ENCODE measurements at places on chromosomes 7 and 10.

DNA sequence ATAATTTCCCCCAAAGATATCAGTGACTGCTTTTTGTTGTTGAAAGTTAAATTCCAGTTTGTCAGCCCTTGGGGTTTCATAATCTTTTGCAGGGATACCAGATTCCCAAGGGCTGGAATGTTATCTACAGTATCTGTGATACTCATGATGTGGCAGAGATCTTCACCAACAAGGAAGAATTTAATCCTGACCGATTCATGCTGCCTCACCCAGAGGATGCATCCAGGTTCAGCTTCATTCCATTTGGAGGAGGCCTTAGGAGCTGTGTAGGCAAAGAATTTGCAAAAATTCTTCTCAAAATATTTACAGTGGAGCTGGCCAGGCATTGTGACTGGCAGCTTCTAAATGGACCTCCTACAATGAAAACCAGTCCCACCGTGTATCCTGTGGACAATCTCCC, 3.2 kb downstream of the CYP26A1 start:
- no peak for DNase-seq

GRCh38 chr7:140604760-140605159, 35.9 kb downstream of the DENND2A start:
- DNase-seq = no peak

DNA sequence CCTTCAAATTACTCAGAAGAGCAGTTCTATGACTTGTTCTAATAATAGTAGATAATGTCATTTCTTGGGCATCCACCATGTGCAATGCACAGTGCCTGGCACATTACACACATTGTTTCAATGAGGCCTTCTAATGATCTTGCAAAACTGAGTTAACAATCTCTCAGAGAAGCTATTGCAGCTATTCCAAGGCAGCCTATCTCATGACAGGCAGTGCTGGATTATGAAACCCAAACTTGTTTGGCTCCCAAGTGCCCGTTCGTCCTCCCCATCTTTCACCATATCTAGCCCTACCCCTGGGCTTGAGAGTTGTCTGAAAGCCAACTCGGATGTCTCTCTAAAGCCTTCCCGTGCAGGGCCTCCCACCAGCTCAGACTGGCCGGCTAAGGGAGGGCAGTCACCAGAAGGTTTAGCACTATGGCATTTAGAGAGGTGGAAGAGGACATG, 405.1 kb downstream of the PLXNA4 start:
- DNase-seq = no peak

GRCh38 chr10:15684768-15685167, 35.0 kb downstream of the ITGA8 start:
- no peak for DNase-seq

DNA sequence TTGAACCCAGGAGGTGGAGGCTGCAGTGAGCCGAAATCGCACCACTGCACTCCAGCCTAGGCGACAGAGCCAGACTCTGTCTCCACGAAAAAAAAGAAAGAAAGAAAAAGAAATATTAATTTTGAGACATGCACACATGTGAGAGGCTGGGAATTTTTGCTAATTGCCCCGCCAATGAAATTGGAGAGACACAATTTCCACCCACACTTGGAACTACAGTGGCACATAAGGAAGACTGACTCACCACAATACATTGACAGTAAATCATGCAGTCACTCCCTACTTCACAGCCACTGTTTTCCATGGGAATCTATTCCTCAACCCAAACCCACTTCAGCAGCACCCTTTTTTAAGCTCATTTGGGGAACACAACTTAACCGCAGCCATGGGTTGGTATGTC, 139.7 kb downstream of the CALN1 start:
- DNase-seq = no peak

DNA sequence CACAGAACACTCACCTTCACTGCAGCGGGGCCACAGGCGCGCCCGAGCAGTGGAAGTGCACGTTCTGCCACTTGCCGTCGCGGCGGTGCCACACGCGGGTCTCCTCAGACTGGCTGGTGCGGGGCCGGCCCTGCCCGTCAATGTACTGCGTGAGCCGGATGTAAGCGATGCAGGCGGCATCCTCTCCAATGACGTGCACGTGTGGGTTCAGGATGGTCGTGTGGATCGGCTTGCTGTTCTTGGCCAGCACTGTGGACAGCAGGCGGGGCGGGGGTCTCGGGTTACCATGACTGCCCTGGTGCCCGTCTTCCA, 19.2 kb downstream of the YKT6 start:
- DNase-seq = no peak

DNA sequence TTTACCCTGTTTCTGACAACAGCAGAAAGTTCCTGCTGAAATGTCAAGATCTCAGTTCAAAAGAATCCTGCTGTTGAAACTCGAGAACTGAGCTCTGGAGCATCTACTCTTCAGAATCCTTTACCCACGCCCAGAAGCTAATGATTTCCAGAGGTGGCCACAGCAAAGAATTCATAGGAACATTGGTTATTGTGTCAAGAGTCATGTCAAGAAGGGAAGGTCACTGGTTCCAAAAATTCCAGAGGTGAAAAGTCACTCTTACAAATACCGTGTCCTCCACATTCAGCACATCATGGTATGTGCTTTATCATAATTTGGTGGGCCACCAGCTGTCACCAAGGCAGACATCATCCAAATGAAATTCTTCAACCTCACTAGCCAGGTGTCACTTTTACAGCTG, 394.4 kb upstream of the NPVF start:
- no peak for DNase-seq

GRCh38 chr7:124701955-124702354, 63.6 kb downstream of the GPR37 start:
- no peak for DNase-seq

GRCh38 chr10:19817231-19817933, 1.1 kb downstream of the PLXDC2 start:
- no peak for DNase-seq

GRCh38 chr7:152617056-152617455, 58.9 kb downstream of the XRCC2 start:
- no peak for DNase-seq

- no peak for DNase-seq
Measured at GRCh38 chr7:105024734-105025133, 10.7 kb downstream of the KMT2E start.

- no peak for DNase-seq
Measured at GRCh38 chr7:14123923-14124322, 134.5 kb upstream of the ETV1 start.

- DNase-seq = no peak
Measured at GRCh38 chr7:33529070-33529469, 376.3 kb upstream of the BMPER start.

DNA sequence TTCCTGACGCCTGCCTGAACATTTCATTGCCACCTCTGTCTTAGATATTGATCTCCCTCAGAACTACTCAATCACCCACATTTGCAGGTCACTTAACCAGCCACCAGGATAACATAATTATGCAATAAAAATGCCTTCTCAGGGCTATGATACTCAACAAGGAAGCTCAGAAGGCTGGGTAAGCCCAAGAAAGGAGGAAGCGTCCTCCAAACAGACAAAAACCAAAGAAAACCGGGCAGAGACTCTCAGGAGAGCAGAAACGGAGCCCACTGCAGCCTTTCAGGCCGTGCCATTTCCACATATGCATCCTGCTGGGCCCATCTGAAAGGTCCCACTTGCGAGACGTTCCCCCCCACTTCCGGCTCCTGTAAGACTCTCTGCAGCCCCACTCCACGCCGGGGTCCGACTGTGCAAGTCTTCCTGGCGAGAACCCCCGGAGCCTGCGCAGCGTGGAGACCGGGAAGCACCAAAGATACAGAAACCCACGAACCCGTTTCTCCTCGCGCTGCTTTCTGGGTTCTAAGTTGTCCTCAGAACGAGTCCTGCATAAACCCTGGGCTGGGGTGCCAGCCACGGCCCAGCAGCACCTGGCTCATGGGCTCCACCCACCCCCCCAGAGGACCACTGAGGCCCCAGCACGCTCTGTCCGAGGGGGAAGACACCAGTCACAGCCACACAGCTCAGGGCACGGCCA, 83.7 kb downstream of the DIP2C start:
- no peak for DNase-seq

DNA sequence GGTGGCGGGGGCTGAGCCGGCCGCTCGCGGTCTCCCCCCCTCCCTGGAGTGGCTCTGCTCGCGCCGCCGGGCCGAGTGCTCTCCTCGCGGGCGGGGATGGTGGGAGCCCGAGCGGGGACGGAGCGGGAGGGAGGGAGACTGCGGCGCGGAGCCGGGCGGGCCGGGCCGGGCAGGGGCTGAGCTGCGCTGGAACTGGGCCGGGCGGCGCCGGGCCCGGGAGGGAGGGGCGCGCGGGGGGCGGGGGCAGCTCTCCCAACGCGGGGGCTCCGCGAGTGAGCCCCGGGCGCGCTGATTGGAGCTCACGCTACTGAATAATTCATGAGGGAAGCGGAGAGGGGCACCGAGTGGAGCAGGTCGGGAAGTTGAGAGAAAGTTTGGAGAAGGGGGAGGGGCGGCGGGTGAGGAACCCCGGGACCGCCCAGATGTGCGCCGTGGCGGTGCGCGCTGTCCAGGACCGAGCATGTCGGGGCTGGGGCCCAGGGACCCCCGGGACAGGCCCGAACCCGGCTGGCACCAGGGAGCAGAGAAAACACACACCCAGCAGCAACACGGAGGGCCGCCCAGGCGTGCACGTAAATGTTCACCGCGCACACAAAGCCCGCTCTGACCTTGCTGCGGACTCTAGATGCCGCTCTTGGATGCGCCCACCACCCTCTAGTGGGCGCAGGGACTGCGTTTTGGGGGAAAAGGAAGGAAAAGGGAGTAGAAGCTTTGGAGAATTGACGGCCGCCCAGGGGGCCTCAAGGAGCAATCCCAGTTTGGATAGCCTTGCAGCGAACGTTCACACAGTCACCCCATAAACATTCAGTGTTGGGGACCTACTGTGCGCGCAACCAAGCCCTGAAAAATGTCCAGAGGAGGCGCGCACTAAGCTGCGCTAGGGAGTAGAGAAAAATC, at the start of gene EPHB4:
Gene EPHB4, minus strand, starts transcription at position 194 of the 897 bp plus-strand sequence. CDS start 493 bp downstream, outside the sequence.
- DNase-seq = peak; percentile 21

GRCh38 chr10:10403762-10404161, 613.9 kb upstream of the CELF2 start:
- no peak for DNase-seq

DNA sequence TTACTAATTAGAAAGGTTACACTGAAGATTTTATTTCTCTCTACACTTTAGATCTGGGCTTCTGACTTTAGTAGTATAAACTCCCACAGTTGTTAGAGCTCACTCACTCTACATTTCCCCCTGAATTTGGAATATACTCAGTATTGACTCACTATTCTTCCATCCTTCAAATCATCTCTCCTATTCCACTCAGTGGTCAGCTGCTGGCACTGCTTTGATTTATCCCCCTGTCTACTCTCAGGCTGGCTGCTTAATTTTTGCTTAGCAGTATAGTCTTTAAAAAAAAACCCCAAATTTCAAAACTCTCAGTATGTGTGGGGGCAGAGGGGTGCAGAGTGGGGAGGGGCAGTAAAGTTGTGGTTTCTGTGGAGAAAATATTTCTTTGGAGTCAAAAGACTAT, 68.9 kb downstream of the CDK6 start:
- DNase-seq = no peak

DNA sequence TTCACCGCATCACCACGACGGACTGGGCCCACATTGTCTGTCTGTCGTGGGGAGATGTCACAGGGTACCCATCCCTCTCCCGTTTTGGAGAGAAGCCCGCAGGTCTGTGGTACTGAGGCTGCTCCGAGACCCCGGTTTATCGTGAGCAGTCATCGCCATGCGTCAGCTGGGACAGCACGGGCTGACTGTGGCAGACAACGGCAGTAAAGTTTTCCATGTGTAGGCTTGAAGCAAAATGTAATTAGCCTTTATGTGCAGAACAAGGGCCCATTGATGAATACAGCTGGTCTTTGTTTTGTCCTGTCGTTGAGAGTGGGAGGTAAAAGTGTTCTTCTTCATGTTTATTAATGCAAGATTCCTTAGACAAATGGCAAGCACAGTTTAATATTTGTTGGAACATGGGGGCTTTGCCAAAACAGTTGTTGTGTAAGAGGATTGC, 167.4 kb upstream of the SH2B2 start:
- no peak for DNase-seq

GRCh38 chr7:22193450-22193983, 163.4 kb downstream of the RAPGEF5 start:
- DNase-seq = no peak

DNA sequence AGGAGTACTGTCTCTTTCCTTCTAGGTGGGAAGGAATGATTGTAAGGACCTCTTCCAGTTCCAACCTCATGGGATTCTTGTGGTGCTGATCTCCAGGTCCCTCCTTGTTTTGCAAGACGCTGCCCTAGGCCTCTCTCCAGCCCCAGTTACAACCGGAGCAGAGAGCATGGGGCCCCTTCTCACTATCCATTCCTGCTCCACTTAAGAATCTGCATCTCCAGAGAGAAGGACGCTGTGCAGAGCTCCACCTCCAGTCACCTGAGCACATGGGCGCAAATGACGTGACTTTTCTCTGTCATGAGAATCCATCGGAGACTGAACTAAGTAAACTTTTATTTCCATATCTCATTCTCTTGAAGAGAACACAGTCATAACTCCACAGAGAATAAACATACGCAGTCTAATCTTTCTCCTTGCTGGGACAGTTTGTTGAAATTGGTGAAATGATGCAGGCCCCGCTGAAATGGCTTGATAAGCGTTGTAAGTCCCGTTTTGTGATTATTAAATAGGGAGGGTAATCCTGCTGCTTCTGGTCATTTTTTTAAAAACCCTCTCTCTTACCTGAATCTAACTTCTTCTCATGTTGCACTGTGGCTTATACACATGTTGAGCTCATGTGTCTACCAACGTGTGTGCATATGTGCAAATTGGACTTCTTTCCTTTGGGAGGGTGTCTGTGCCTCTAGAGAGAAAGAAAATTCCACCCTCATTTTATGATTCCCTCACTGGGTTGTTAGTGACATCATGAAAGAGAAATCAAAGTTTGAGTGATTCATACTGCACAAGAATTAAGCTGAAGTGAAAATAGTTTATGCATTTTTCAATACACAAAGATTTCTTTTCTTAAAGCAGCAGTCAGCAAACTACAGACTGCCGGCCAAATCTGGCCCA, 133.2 kb upstream of the TBX20 start:
- no peak for DNase-seq

DNA sequence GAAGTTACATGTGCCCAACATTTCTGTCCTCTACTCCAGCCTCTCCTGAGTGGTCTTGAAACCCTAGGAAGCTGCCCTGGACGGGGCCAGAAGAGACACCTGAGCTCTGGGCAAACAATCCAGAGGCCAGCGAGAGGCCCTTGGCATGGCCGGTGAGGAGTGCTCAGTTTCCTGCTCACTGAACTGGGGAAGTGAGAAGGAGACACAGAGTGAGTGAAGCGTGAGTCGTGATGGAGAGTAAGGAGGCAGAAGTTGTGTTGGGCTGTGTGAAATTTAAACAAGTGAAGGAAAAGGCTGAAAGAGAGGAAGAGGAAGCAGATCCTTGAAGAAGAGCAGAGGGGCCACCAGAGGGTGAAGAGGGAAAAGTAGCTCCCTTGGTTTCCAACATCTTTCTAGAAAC, 73.2 kb downstream of the WNT2 start:
- no peak for DNase-seq

Data from hematopoietic multipotent progenitor cell treated with erythropoietin and hydrocortisone succinate and interleukin-3 and kit ligand, for 15 days (in vitro differentiated cells).